ENCODE measurements at places on chromosomes 4 and X.

DNA sequence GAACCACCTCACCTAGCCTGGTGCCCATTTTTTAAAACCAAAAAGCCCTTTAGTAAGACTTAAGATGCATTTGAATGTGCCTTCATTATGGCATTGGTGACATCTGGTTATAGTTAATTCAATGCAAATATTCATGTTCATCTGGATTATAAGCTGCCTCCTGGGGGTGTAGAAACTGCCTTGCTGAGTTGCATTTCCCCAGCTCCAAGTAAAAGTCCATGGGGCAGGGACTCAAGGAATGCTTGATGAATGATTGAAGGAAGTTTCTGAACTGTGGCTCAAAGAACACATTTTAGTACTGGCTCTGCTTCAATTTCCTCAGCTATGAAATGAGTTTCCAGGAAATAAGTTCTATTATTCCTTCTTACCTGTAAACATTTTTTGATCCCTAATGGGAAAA is 18.5 kb upstream of the RBM47 start:
- no peak for DNase-seq

DNA sequence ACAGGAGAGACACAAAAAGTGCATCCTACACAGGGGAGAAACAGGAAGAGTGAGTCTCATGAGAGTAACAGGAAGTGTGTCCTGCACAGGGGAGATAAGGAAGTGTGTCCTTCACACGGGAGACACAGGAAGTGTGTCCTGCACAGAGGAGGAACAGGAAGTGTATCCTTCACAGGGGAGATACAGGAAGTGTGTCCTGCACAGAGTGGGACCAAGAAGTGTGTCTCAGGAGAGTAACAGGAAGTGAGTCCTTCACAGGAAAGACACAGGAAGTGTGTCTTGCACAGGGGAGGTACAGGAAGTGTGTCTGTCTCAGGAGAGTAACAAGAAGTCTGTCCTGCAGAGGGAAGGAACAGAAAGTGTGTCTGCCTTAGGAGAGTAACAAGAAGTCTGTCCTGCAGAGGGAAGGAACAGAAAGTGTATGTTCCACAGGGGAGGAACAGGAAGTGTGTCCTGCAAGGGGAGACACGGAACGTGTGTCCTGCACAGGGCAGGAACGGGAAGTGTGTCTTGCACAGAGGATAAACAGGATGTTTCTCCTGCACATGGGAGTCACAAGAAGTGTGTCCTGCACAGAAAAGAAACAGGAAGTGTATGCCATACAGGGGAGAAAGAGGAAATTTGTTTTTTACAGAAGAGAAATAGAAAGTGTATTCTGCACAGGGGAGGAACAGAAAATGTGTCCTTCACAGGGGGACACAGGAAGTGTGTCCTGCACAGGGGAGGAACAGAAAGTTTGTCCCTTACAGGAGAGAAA is 102.0 kb downstream of the ARSF start:
- DNase-seq: no peak

DNA sequence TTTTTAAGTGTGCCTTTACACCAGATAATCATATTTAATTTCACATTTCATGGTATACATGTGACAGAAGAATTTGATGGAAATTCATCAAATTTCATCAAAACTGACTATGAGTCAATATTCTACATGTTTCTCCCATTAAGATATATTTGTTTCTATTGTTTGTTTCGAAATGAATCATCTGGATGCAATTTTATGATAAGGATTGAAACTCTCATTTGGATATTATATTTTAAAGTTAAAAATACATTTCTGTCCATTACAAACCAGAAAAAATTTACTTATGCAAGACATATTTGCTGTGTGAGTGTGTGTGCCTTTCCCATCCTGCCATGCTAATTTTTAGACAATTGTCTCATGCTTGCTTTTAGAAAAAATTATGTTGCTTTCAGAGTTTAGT is 52.2 kb downstream of the SULT1B1 start:
- DNase-seq: no peak

- no peak for DNase-seq
These were observed 16.1 kb upstream of the IQCM start for GRCh38 chr4:149831656-149832208.

DNA sequence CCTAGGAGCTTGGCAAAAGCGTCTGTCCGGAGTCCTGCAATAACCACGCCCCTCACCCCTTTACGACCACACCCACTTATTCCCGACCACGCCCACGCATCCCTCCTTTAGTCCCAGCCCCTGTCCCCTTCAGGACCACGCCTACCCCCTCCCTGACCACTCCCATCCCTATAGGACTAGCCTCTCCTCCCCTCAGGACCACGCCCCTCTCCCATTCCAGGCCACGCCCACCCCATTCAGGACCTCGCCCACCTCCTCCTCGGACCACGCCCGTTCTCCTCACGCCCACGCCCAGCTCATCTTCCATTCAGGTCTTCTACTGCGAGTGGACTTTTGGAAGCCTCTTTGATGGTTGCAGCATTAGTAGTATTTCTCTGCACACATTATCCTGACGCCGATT is 131.2 kb upstream of the STX18 start:
- no peak for DNase-seq

- DNase-seq: no peak
These were observed 4.7 kb upstream of the GPR143 start for GRCh38 chrX:9770319-9770718.

DNA sequence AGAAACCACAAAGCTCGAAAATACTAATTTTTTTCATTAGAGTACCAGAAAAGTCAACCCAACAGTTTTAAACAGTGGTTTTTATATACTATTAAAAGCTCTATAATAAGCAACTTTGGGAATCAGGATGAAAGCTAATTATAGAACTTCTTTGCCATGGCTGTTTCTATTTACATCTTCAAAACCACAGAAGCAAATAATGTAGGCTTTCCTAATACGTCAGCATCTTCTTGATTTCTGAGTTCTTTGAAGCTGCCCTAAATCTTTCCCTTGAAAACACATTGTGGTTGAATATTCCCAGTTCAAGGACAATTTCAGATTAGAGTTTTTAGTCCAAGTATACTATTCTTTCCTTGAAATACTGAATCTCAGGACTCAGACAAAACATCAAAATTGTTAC is 460.2 kb upstream of the FAT1 start:
- no peak for DNase-seq

DNA sequence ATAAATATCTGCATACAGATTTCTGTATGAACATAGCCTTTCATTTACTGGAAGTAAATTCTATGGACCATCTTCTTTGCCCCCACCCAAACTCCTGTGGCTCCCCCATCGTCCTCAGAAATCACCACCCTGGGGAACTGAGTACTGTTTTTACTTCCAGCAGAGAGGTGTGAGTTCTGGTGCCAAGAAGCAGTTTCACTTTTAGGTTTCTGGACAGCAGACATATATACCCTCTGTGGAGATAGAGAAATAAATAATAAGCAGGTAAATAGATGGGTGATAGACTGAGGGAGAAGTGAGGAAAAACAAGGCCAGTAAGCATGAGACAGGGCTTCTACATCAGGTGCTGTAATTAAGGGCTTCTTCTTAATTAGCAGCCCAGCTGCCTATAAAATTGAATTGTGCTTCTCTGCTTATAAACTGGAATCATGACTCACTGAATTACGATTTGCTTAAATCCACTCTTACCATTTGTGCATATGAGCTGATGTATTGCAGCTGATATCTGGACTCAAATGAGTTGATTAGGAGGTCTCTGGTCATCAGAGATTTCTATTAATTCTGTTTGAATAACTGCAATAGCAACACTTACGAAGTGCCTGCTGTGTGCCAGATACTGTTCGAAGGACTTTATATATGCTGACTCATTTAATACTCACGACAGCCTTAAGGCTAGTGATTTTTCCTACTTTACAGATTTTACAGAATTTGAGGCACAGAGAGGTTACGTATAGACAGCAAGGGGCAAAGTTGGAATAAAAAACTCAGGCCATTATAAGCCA is 60.8 kb upstream of the DHX15 start:
- DNase-seq: no peak

GRCh38 chrX:67544281-67545035 is 637 bp downstream of the AR start:
- DNase-seq: no peak

GRCh38 chr4:92362028-92362427 is 58.3 kb downstream of the GRID2 start:
- DNase-seq: no peak

DNA sequence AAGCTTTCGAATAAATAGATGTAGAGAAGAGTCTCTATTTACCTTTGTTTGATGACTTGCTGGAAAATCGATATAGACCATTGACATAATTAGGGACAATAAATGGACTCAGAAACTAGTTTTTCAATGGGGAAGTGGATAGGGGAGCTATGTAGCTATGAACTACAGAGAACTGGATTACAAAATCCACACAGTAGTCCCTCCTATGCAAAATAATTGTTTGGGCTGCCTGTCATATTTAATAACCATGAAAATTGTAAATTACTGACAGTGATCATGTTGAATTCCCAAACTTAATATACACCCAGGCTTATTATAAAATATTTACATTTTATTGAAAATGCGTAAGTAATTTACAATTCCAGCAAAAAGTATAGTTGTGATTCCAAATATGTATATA is 333.1 kb upstream of the FAM241A start:
- no peak for DNase-seq

DNA sequence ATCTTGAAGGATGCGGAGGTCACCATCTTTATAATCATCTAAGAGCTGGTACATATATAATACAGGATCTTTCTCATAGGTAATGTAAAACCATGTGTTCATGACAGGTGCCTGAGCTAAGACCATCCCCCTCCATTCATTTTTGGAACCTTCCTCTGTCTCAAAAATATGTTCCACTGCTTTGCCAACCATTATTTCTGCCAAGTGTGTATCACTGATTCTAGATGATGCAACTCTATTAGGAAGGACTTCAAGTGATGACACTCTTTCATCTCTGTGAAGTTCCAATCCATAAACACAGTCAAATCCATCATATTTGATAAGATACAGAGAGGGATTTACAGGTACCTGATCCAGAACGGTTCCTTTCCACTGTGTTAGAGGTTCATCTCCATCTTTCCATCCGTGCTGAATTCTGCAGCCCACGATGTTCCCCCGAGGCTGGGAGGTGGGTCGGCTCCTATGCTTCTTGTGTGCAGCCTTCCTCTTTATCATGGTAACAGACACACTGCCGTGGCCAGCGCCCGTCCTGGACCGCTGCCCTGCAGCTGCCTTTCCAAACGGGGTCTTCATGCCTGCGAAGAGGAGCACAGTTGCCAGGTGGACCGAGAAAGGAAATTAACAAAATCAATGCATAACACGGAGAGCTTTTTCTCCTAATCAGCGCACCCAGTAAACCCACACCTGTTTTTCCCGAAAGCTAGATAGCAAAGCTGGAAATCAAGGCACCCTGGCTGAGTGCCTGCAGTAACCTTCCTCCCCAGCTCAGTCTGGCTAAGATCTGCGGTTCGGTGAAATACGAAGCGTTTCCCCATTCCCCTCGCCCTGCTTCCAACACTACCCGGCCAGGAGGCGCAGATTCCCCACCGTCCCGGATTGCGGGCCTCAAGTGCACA is 718 bp downstream of the SPIN3 start:
- no peak for DNase-seq

DNA sequence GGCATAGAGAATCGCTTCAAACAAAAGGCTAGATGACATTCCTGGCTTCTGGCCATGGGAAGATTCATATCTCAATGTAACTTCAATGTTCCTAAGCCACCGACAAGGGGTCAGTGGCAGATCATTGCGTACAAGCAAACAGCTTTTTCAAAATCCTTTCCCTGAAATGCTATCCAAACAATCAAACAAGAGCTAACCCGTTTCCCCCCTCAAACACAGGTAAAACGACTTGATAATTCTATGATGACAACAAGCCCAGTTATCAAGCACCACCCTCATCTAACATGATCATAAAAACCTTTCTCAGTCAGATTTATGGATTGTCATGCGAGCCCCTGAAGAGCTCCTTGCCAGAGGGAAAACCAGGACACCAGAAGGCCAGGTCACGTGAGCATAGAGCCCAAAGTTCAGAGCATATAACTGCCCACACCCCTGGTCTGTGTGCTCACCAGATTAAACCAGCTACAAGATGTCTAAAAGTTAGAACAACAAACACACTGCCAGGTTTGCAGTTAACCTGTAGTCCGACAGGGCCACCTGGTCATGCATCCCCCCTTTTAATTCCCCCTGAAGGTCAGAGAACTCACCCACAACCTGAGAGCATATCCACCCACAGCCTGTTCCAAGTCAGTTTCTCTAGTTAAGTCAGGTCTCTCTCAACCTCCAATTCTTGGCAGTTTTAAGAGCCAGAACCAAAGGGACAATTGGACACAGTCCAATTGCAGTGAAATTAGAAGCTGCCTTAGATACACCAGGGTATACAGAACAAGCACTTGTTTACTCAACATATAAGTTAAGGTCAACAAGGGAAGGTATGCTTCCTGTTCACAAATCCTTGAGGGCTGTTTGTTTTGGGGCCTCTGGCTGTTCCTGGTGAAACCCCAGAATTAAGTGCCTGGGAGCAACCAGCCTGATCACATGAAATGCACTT is 248.1 kb upstream of the PPARGC1A start:
- DNase-seq: no peak

- DNase-seq: no peak
These were observed 113.5 kb downstream of the PHF8 start for GRCh38 chrX:53930515-53931380.
